ENCODE measurements at places on chromosomes 7 and 10. TPM values are rescaled to one million over a fixed set of nuclear protein-coding genes. Genes with fewer than 3 reads are reported as not detected.

ASB10 gene
- total RNA-seq = not detected

GRID2IP gene
- total RNA-seq = not detected

CACNA2D1 gene
- total RNA-seq = 11.1 TPM

CHN2 gene
- total RNA-seq = 40.5 TPM

C10orf53 gene
- not detected for total RNA-seq

EN2 gene
- 2.2 TPM for total RNA-seq

RPEL1 gene
- total RNA-seq = 0.05 TPM

SORCS1 gene
- 6.4 TPM for total RNA-seq

PCDH15 gene
- total RNA-seq = 0.34 TPM

ZNF680 gene
- 9.4 TPM for total RNA-seq

CCDC7 gene
- 3.3 TPM for total RNA-seq

SHTN1 gene
- 187 TPM for total RNA-seq

All from SK-MEL-5 (cell line).